Stimulated activated CD4-positive, alpha-beta T cell treated with anti-CD3 and anti-CD28 coated beads, Interleukin-4, amount 100 ng/mL, for 4 hours (primary cell): ENCODE measurements at places on chromosomes 4 and X.
A peak's percentile ranks its signal among the peaks of the same experiment; 100 is the strongest.

DNA sequence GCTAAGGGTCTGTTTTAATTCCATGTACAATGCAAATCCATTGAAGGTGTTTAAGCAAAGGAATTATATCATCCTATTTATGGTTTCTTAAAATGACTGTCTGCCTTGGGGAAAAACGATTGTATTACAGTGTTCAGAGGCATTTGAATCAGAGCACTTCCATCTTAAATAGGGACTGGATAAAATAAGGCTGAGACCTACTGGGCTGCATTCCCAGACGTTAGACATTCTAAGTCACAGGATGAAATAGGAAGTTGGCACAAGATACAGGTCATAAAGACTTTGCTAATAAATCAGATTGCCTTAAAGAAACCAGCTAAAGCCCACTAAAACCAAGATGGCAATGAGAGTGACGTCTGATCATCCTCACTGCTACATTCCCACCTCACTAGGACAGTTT is 1167.2 kb upstream of the PABPC4L start:
- DNase-seq: no peak

- DNase-seq: peak; percentile 38
These were observed 9.6 kb upstream of the UVSSA start for GRCh38 chr4:1337376-1337831.

DNA sequence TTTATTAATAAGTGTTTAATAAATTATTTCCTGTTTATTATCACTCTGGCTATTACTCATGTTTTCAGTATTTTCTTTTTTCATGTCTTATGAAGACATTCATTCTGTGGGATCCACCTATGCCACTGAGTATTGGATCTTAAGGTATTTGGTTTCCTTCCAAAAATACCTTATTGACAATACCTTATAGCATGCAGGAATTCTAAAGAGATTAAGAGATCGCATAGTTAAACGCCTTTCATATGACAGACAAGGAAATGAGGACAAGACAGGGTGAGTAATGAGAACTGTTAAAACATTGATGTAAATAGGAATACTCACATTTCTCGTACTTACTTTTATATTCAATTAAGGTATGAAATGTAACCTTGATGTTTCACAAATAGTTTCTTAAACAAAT is 38.2 kb upstream of the TMPRSS11B start:
- DNase-seq: no peak

DNA sequence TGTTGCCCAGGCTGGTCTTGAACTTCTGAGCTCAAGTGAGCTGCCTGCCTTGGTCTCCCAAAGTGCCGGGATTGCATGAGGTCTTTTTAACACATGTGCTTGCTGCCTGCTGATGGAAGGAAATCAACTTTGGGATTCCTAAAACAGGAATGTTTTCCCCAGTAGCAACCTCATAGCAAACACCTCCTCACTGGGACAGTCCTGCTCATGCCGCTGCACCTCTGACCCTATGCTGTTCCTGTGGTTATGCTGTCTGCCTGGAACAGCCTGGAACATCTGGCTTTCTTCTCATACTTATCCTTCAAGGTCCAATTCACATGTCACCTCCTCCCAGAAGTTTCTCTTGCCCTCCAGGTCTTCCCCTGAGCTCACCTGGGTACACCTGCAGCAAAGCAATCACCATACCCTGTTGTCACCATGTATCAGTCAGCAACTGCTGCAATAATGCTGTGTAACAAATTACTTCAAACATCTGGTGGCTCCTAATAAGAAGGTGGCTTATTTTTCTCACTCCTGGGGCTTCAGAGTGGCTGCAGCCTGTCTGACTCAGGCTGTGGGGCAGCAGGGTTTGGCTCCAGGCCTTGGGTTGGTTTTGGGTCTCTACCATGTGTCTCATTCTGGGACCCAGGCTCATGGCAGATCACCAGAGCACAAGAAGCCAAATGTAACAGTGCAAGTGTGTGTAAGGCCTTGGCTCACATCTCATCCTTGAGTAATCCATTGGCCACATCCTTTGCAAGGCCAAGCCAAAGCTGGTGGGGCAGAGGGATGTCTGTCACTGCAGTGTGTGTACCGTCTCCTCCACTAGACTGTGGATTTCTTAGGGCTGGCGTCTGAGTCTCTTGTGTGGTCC is 59.4 kb upstream of the SORCS2 start:
- DNase-seq: no peak

GRCh38 chr4:121989715-121990114 is 37.9 kb upstream of the TRPC3 start:
- no peak for DNase-seq

DNA sequence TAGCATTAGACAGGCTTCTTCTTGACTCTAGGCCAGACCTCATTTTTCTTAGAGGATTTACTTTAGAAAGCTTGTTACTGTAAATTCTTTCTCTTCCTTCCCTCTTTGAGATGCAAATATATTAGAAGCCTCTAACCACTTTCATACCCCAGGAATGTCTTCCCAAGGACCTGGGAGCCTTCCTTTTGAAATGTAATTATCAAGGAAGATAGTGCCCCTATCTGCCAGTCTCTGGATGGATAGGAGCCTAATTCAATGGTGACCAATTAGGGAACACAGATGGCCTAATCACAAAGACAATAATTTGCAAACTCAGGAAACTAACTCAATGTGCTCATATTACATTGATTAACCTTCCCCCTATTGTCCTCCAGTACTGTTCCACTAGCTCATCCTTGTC is 145.6 kb upstream of the DCAF8L1 start:
- DNase-seq: no peak

- DNase-seq: no peak
These were observed 4.1 kb upstream of the USP11 start for GRCh38 chrX:47228550-47229270.

- no peak for DNase-seq
These were observed 17.4 kb downstream of the VEGFC start for GRCh38 chr4:176775338-176775737.

GRCh38 chr4:113145519-113146291 is 96.3 kb downstream of the ANK2 start:
- no peak for DNase-seq

DNA sequence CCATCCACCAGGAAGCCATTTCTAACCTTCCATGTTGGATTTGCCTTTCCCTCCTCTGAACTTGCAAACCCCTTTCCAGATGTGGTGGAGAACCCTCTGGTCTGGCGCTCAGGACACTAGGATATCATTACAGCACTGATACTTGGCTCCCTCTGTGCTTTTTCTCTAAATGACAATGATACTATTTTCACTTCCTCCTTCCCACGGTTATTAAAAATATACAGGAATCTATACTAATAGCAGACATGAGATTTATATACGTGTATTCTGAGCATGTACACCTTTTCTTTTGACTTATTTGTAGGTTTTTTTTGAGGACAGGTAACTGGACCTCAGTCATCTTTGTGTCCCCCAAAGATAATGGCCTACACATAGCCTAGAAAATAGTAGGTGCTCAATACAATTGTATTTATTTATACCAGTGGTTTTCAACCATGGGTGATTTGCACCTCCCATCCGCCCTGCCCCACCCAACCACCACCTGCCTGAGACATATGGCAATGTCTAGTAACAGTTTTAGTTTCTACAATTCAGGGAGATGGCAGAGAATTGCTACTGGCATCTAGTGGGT is 60.4 kb upstream of the PLAC8 start:
- DNase-seq: no peak

DNA sequence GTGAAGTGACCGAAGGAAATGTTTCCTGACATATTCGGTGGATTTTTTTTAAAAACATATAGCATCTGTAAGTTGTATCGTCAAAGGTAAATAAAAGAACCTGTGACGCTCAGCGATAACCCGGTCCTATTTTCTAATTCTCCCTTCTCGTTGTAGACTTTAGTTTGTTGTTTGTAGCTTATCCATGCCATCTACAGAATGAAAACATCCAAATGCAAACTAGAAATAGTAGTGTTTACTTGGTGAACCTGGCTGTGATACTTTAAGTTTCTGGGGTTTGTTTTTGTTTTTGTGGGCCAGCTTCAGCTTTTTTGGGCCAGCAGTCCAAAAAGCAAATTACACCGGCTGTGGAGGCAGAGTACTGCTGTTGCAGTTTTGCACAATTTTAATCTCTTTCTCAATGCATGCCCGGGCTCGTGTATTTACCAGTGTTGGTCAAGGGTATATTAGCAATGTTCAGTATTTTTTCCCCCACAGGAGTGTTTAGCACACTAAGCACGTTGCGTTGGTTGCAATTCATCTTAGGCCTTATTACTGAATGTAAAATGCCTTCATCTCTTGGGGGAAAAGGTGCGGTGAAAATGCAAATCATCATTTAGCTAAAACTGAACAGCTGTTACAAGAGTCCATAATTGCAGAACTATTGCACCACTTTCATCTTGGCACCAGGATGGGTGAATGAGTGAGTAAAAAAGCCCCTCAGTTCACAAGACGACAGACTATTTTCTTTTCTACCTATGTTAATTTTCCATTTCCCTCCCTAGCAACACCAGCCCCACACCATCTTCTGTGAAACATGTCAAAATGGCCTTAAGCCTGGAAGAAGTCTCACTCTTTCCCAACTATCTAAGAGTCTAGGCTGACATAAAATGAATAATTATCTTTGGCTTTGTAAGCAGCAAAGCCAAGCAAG is 1.7 kb upstream of the CNOT6L start:
- DNase-seq: no peak

- no peak for DNase-seq
These were observed 103.3 kb upstream of the SLC4A4 start for GRCh38 chr4:71235311-71236201.

DNA sequence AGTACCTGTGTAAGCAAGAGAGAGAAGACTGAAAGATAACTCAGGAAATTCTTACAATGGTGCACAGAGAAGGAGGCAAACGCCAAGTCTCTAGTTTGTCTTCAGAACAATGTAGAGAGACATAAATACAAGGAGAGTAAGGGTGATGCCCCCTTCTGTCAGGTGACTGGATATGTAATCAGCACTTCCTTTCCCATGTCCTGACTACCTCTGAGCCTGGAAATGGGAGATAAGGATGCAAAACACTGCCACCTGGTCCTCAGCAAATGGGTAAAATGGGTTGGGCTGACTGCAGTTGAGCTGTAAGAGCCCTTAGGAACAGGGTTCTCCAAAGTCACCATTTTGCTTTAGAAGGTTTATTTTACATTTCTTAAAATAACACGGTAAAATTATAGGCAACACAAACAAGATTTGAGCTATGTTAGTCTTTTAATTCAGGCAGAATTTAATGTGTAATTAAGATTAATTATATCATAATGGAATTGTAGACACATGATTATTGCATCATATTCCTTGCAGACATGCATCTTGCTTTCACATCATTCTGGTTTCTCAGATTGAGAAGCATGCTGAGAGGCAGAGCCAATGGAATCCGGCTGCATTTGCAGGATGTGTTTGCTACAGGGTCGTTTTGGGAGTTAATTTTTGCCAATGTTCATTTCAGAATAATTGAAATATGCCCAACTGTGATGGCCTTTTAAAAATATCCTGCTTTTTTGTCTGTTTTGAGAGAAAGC is 37.2 kb upstream of the ARX start:
- DNase-seq: no peak

- peak; percentile 92 for DNase-seq
These were observed at the start of gene NEIL3 for GRCh38 chr4:177309522-177310371. Gene NEIL3, plus strand, starts transcription at chr4:177309874. Its CDS starts 80 bp downstream, at chr4:177309954.

DNA sequence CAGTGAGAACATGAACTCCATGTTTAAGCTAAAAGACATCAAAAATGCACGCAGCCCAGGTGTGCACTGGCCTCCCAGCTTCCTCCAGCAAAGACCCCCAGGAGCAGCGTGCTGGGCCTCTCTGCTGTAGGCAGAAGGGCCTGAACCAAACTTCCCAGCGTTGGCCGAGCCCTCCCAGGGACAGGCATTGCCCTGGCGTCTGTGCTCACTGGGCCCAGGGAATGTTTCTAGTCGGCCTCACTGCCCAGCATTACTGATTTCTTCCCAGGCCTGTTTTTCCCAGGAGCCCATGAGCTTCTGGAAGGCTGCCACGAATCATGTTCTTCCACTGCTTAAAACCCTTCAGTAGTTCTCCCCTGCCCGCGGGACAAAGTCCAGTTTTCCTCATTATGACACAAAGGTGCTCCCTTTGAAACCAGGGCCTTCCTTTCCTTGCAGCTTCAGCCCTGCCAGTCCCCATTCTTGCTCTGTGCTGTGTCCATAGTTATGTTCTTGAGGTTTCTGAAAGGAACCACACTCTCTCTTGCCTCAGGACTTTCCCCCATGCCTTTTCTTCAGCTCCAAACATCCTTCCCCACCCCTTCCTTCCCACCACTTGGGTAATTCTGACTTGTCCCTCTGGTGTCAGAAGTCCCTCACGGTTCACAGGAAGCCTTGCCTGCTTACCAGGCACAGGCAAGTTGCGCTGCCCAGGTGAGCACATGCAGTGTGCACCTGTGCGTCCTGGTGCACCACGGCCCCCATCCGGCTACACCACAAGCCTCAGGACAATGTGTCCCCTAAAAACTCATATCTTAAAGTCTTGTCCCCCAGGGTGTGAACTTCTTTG is 93.4 kb upstream of the ENPP6 start:
- no peak for DNase-seq

GRCh38 chr4:18440527-18441202 is 419.1 kb upstream of the LCORL start:
- no peak for DNase-seq

DNA sequence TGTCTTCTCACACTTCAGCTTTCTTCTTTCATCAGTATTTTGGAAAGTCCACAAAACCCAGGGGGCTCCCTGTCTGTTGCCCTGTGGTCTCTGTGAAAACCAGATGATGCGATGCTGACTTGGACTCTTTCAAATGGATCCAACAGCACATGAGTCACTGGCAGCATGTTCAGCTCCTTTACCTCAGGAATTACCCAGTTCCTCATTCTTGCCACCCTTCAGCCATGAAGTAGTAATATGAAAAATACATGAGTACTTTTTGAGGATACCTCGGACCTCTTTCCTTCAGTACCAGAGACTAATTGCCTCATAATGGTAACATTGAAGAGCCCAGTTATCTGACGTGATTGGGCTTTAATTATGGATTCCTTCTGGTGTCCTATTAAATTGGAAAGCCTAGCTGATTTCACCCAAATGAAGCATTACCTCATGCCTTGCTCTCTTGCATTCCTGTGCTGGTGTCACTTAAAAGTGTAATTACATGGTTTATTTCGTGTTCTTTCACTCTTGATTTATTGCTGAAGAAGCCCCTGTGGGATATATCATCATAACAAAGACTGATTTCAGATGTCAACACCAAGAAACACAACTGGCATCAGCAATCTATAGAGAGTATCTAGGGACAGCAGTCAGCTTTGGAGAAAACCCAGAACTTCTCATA is 63.4 kb downstream of the NFKB1 start:
- DNase-seq: no peak

GRCh38 chrX:124726881-124727280 is 380.5 kb downstream of the SH2D1A start:
- no peak for DNase-seq

DNA sequence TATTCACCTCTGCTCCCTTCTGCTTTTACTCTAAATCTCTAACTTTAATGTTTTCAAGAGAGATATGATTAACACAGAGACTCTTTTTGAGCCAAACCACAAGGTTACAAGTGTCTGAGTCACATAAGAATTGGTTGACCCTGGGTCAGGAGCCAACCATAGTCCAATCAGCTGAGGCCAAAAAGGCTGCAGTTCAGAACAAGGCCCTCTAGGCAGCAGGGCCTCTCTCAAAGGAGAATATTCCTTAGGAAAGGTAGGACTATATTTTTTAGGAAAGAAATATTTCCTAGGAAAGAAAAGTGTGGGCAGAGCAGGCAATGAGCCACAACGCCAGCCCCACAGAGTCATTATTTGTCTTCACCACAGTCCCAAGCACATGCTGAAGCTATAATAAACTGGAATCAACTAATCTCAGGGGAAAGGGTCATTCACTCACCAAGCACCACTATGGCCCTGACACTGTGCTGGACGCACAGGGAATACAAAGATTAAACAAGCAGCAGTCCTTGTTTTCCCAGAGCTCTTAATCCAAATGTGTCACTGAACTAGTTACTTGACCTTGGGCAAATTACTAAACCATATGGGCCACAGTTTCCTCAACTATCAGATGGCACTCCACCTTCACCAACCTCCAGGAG is 2.2 kb downstream of the ATP8A1 start:
- DNase-seq: no peak
